ENCODE measurements at places on chromosomes 4 and X.

- no peak for ATAC-seq
These were observed 111.2 kb downstream of the COL25A1 start for GRCh38 chr4:109191216-109191615.

DNA sequence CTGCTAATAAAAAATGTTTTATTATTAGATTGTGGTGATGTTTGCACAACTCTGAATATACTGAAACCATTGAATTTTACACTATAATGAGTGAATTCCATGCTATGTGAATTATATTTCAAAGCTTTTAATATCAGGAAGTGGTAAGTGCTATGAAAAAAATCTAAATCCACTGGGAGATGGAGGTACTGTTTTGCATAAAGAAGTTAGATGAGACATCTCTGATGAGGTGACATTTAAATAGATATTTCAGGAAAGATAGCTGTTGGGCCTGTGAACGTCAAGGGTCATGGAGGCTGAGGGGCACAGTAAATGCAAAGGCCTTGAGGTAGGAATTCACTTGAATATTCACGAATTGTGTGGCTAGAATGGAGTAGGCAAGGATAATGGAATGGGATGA is 12.3 kb downstream of the DCUN1D4 start:
- ATAC-seq = no peak

DNA sequence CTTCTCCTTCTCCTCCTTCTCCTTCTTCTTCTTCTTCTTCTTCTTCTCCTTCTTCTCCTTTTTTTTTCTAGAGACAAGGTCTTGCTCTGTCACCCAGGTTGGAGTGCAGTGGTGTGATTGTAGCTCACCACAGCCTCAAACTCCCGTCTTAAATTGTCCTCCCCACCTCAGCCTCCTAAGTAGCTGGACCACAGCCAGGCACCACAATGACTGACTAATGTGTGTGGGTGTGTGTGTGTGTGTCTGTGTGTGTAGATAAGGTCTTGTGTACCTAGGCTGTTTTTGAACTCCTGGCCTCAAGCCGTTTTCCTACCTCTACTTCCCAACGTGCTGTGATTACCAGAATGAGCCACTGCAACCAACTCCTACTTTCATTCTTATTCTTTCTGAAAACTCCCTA is 390.9 kb downstream of the ADAM29 start:
- ATAC-seq = no peak

DNA sequence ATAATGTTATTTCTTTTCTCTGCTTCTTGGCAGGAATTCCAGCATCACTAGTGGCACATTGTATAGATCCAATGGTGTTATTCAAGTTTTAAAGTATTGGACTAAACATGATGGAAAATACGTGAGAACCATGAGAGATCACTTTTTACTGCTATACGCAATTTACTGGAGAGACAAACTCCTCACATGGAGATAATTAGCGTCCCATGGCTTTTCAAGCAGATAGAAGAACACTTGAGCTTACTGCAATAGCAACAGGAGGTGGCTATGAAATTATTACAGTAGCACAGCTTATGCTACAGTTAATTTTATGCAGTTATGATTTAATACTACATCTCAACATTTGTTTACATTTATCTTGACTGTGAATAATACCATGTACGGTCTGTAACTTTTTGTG is 11.9 kb upstream of the TMEM185A start:
- ATAC-seq = no peak

DNA sequence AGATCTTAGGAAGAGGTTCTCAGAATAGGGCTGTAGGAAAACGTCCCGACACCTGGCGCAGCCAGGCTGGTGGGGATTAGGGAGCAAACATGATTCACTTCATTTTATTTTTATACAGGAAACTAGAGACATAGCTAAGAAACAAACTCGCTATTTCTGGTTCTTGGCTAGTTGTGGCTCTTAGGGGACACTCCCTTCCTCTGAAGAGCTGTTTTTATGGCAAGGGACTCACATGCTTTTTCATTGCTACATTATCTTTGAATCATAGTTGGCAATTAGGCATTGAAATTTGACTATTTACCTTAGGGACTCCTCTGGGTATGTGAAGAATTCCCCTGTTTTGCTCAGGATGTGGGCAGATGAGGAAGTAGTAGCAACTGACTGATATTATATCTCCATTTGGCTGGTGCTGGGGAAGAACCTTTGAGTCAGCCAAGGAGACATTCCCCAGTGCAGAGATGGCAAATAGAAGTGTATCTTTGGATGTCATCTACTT is 174.5 kb downstream of the SMIM20 start:
- peak; percentile 69 for ATAC-seq

- no peak for ATAC-seq
These were observed 58.6 kb downstream of the TAB3 start for GRCh38 chrX:30830326-30830943.

DNA sequence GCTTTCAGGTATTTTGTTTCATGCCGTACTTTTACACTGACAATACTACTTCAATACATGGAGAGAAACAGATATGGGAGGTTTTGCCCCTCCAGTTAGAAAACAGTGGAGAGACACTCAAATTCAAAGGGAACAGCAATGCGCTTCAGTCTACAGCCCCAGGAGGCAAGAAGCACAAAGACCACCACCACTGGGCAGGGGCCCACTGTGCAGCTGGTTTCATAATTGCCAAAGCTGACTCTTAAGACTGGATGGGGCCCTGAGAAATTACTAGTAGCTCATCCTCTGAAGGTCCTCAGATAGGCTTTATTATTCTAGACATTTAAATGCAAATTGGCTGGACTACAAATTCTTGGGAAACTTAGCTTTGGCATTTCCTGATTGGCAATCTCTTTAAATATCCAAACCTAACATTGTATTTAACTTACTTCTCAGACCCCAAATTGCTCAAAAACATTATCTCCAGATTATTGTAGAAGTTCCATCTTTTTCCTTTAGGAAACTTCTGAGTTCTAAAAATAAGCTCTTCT is 85.9 kb upstream of the GPR34 start:
- ATAC-seq = no peak

DNA sequence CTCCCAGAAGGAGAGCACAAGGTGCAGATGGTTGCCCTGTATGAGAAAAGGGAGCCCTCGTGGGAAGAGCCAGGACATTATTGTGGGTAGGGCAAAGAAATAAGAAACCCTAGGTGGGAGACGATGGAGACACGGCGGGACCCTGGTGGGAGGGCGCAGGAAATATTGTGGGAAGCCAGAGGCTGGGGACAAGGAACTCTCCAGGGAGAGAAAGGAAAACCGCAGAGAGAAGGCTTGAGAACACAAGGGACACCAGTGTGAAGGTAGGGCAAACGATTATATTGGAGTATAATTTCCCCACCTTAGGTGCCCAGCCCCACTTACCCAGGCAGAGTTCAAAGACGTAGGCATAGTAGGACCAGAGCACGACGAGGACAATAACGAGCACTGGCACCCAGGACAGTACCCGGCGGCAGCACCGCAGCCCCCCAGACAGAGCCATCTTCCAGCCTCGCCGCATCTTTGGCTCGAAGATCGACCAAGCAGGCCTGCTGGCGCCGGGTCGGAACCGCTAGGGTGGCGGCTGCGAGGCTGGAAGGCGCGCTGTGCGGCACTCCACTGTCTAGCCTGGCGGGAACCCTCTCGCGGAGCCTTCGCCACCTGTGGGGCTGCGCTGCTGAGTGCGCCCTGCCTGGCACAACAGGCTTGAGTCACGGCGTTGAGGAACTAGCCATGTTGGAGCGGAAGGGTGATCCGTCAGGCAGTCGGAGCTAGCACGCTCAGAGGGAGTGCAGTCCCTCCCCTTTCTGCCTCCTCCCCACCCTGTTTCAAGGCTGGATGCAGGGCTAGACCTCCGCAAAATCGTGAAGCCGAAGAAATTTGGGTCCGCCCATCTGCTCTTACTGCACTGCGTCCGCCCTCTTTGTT is at the start of gene ZDHHC15:
Gene ZDHHC15 (minus strand): TSS at position 473 of the 867 bp plus-strand sequence. CDS start 13 bp downstream, at position 460.
- peak; percentile 96 for ATAC-seq

DNA sequence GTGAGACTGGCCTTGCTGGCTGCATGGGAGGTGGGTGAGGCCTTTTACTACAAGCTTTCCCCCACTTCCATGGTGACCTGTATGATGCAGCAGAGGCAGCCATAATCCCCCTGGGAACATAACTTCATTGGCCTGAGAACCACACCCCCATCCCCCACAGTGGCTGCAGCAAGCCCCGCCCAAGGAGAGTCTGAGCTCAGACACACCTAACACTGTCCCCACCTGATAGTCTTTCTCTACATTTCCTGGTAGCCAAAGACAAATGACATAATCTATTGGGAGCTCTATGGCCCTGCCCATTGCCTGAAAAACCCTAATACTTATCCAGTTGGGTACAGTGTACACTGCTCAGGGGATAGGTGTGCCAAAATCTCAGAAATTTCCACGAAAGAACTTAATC is 62.6 kb downstream of the GLUD2 start:
- no peak for ATAC-seq

- ATAC-seq = no peak
These were observed 76.4 kb upstream of the NHS start for GRCh38 chrX:17298564-17298963.

GRCh38 chrX:74509989-74510388 is 88.7 kb downstream of the SLC16A2 start:
- ATAC-seq = no peak

- ATAC-seq = no peak
These were observed 660.6 kb upstream of the TENM3 start for GRCh38 chr4:181582595-181582994.

- no peak for ATAC-seq
These were observed 111.2 kb downstream of the ARAP2 start for GRCh38 chr4:36133086-36133485.

DNA sequence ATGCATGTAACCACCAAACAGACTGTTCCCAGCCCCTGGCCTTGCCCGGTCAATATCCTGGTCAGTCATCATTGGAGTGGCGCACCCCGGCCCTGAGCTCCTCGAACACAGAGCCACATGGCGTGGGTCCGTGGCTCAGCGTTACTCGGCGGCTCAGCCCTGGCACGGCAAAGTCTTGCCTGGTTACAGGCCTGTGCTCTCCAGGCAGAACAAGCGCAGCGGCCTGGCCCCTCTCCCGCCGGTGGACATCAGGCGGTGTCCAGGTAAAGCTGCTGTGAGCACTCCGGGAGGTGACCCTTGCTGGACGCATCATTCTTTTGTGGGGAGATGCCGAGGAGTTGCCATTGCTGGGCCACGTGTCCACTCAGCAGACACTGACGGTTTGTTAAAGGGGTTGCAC is 6.1 kb upstream of the UVSSA start:
- no peak for ATAC-seq

DNA sequence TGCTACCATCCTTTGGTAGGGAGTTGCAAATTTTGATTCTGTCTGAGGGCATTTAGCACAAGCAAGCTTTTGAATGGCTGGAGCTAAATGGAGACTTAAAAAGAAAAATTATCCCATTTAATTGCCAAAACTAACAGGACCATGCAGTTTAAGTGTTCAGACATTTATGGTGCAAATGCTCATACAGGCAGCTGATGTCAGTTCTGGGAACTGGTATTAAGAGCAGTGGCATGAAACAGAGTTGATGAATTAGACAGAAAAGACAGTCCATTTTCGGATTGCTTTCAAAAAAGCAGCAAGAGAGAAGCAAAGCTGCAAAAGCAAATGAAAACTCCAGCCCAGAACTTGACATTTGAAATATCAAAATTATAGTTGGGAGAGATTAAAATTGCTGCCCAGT is 1.3 kb downstream of the SCRG1 start:
- ATAC-seq = no peak

GRCh38 chr4:72352711-72353110 is 216.3 kb downstream of the ADAMTS3 start:
- no peak for ATAC-seq

DNA sequence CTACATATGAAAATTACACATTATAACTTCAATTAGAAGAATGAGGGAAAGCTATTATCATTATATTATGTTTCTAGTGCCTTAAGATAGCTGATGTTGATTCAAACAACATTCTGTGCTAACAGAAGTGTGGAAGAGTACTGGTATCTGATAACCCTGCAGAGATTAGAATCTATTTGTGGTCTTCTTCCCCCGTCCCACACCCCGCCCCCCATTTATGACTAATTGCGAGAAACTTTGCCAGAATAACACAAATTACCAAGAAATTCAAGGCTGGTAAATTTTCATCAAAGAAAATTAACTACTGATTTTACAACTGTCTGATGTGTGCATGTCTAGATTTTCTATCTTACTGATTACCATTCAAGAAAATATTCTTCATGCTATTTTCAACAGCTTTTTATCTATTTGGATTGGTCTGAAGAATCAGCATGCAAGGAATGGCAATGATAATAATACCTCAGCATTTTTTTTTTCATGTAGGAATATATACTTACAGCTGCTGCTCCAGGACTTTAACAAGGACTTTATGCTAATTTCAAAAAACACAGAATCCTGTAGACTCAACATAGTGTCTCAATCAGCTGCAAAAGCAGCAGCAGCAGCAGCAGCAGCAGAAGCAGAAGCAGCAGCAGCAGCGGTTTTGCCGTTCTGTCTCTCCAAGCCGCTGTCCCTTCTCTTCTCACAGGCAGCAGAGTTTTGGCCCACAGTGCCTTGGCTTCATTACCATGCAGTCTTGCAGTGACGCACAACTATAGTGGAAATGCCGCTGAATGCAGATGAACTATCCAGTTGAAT is 126.7 kb downstream of the FRYL start:
- ATAC-seq = no peak

DNA sequence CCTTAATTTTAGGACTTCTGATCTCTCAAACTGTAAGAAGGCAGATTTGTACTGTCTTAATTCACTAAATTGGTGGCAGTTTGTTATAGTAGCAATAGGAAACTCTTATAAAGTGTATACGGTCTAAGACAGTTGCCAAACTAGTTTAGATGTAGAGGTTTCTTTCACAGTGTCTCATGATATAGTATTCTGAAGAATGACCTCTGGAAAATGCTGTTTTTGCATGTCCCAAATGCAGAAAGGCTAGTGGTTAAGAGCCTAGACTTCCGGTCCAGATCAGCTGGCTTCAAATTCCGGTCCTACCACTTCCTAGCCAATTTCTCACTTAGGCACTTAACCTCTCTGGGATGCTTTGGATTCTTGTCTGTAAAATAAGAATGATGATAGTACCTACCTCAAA is 538.5 kb downstream of the CENPC start:
- ATAC-seq = no peak

DNA sequence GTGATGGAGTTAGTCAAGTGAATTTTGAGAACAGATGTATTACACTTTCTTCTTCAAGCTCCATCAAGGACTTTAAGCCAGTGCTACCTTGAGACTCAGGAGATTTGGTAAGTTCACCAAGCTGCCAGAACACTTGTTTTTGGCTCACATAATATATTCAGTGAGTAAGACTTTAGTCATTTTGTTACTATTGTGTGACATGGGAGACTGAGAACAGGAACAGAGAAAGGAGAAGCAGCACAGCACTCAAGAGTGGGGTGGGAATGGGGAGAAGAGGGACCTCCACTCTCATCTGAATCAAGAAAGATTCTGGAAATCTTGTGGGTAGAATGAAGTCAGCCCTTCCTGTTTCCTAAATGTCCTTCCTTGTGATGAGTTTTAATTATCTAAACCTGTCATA is 87.3 kb upstream of the TET2 start:
- ATAC-seq = peak; percentile 64

GRCh38 chr4:114132199-114132598 is 152.8 kb upstream of the ARSJ start:
- no peak for ATAC-seq

DNA sequence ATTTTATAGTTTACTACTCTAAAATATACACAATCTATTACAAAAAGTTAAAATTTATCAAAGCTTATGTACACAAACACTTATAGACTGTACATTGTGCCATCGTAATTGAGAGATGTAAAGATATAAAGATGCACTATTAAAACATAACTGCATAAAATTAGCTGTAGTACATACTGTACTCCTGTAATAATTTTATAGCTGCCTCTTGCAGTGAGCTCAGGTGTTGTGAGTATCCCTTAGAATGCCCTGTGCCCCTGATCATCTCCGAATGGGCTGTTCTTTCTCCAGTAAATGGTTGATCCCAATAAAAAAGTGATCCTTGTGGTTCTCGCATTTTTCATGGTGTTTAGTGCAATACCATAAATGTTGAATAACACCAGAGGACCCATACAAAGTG is 101.2 kb downstream of the TMEM164 start:
- ATAC-seq = no peak

All from esophagus mucosa (tissue), 1 donor.